ENCODE measurements at places on chromosomes 3 and 15.

- H3K27me3 ChIP-seq = peaks cover 26% of the 10 kb centered on the region
- H3K36me3 ChIP-seq = no peaks in the 10 kb centered on the region
- ATAC-seq = peak; percentile 75
- H3K4me1 ChIP-seq = peaks cover 9% of the 10 kb centered on the region
- H3K4me3 ChIP-seq = no peak overlapping the region
Observed at GRCh38 chr15:81098861-81099651, 35.0 kb upstream of the CFAP161 start.

- no peaks in the 10 kb centered on the region for H3K27me3 ChIP-seq
- peaks cover 53% of the 10 kb centered on the region for H3K36me3 ChIP-seq
- no peak for ATAC-seq
- H3K4me3 ChIP-seq = no peak overlapping the region
- no peak overlapping the region for H3K27ac ChIP-seq
- H3K4me1 ChIP-seq = peaks cover 16% of the 10 kb centered on the region
Observed at GRCh38 chr3:171658841-171659240, 151.4 kb downstream of the PLD1 start.

- H3K4me1 ChIP-seq = peaks cover 31% of the 10 kb centered on the region
- peak overlapping the region; percentile 61 for H3K27ac ChIP-seq
- no peaks in the 10 kb centered on the region for H3K27me3 ChIP-seq
- H3K4me3 ChIP-seq = no peak overlapping the region
- ATAC-seq = peak; percentile 69
Observed at GRCh38 chr3:4814305-4814903, 164.8 kb upstream of the BHLHE40 start.

DNA sequence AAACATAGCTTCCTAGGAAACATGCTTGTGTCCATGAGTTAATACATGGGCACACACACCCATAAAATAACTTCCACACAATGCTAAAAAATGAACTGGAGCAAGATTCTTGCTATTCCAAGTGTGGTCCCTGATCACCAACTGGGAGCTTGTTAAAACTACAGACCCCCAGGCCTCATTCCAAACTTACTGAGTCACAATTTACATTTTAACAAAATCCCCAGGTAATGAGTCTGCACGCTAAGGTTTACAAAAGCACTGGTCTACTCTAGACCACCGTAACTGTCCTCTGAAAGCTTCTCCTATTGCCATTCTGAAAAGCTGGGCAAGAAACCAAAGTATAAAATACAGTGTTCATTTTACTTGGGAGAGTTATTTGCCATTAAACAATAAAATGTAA lies 45.4 kb downstream of the IGF2BP2 start:
- no peak for ATAC-seq
- H3K27me3 ChIP-seq = no peaks in the 10 kb centered on the region

GRCh38 chr3:196193133-196193735 lies 18.0 kb downstream of the ZDHHC19 start:
- no peak for ATAC-seq
- H3K27me3 ChIP-seq = no peaks in the 10 kb centered on the region
- H3K36me3 ChIP-seq = no peaks in the 10 kb centered on the region
- no peak overlapping the region for H3K27ac ChIP-seq
- no peak overlapping the region for H3K4me3 ChIP-seq

GRCh38 chr15:40264321-40265153 lies 18.3 kb downstream of the ANKRD63 start:
- no peak for ATAC-seq
- H3K36me3 ChIP-seq = no peaks in the 10 kb centered on the region
- no peak overlapping the region for H3K27ac ChIP-seq
- no peaks in the 10 kb centered on the region for H3K27me3 ChIP-seq

DNA sequence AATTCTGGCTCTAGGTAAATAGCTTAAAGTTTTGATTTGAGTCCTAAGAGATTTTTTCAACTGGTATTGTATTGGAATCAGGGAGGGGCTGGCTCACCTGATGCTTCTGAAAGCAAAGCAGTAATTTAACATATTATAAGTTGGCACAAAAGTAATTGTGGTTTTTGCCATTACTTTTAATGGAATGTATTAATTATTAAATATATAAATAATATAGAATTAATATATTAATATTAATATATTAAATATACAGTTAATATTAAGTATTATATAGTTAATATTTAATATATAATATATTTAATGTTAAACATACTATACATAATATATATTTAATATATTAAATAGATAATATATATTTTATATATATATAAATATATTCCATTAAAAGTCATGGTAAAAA lies 10.4 kb downstream of the RSRC1 start:
- no peaks in the 10 kb centered on the region for H3K27me3 ChIP-seq
- H3K4me3 ChIP-seq = no peak overlapping the region
- no peaks in the 10 kb centered on the region for H3K4me1 ChIP-seq
- H3K27ac ChIP-seq = no peak overlapping the region

GRCh38 chr3:85572426-85572825 lies 613.6 kb downstream of the CADM2 start:
- no peak for ATAC-seq
- H3K27ac ChIP-seq = no peak overlapping the region
- H3K4me3 ChIP-seq = no peak overlapping the region
- H3K27me3 ChIP-seq = no peaks in the 10 kb centered on the region
- no peaks in the 10 kb centered on the region for H3K4me1 ChIP-seq

DNA sequence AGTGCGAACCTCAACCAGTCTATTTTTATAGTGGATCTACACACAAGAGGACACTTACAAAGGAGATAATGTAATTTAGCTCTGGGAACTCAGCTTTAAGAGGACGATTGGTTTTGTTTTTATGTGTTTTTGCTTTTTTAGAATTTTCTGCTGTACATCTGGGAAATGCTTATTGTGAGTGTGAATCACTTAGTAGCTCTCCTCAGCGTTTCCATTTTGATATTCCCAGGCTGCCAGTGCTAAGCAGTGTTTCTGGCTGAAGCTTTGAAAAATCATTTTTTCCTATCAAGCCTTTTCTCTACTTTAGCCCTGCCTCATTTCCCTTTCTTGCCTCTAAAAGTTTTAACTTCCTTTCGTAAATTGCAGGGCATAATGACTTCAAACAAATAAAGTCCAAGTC lies 117.9 kb downstream of the RBMS3 start:
- no peak overlapping the region for H3K27ac ChIP-seq
- H3K36me3 ChIP-seq = no peaks in the 10 kb centered on the region
- H3K27me3 ChIP-seq = no peaks in the 10 kb centered on the region
- no peak overlapping the region for H3K4me3 ChIP-seq
- ATAC-seq = no peak

DNA sequence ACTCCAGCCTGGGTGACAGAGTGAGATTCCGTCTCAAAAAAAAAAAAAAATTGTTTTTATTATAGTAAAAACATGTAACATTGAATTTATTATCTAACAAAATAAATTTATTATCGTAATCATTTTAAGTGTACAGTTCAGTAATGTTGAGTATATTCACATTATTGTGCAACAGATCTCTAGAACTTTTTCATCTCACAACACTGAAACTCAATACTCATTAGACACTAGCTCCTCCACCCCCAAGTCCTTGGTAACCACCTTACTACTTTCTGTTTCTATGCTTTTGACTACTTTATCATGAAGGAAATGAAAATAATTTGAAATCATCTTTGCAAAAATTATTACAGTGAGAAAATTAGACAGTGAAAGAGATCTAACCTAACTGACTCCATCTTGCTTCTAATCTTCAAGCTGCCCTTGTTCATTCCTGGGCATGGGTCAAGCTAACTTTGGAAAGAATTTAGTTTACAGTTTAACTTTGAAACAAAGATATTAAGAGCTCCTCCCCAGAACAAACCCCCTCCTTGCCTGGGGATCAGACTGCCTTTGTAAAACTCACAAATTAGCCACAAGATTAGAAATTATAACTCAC lies 15.0 kb upstream of the FYCO1 start:
- no peak for ATAC-seq
- no peaks in the 10 kb centered on the region for H3K36me3 ChIP-seq
- peaks cover 5% of the 10 kb centered on the region for H3K4me1 ChIP-seq

DNA sequence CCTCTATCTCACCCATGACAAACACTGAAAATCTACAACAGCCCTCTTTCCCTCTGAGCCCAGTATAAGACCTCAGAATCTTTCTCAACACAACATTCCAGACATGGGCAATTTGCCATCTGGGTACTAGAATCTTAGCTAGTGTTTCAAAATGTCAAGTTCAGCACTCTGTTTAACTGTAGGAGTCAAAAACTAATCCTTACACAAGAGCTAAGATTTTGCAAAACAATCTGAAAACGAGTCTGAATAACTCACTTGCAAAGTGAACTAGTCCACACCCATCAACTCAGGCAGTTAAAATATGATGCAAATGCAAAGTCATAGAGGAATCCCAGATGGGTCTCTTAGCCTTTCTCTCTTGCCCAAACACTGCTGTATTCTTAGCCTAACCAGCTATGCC lies 67.8 kb downstream of the GPR176 start:
- no peaks in the 10 kb centered on the region for H3K27me3 ChIP-seq
- no peak overlapping the region for H3K27ac ChIP-seq
- ATAC-seq = peak; percentile 74
- H3K4me1 ChIP-seq = no peaks in the 10 kb centered on the region
- no peaks in the 10 kb centered on the region for H3K36me3 ChIP-seq
- H3K4me3 ChIP-seq = no peak overlapping the region

DNA sequence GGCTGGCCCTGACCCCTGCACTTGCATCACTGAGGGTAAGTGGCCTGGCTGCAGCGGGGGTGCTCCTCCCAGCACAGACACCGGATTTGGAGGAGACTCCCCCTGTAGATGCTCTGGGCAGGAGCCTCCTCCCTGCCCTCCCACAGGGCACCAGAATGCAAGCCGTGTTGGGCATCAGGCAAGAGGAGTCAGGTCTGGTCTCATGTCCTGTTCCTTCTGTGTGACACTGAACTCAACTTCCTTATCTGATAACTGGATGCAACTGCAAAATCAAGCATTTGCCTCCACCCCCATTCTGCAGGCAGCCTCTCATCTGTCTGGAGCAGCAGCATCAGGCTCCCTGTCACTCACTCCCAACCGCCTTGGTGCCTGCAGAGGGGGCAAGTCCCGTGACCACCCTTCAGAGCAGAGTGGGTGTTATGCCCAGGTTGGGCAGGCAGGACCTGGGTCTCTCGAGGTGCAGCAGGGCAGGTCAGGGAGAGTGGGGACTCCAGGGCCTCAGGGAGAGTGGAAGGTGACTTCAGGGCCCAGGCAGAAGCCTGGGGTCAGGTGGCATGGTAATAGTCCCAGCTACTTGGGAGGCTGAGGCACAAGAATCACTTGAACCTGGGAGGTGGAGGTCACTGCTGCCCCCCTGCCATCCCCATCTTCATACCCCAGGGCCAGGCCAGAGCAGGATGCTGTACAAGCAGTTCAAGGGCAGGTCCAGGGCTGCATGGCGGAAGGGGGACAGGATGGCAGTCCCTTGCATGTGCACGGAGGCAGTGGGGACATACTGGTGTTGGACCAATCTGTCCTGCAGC lies 10.5 kb upstream of the RPL29 start:
- ATAC-seq = no peak
- H3K36me3 ChIP-seq = no peaks in the 10 kb centered on the region
- H3K27ac ChIP-seq = no peak overlapping the region
- no peak overlapping the region for H3K4me3 ChIP-seq

- peak overlapping the region; percentile 80 for H3K27ac ChIP-seq
- no peaks in the 10 kb centered on the region for H3K27me3 ChIP-seq
- peak overlapping the region; percentile 5 for H3K4me3 ChIP-seq
- no peaks in the 10 kb centered on the region for H3K36me3 ChIP-seq
Observed at GRCh38 chr3:73423116-73423515, 201.6 kb downstream of the PDZRN3 start.

GRCh38 chr15:84833447-84834228 lies 16.5 kb downstream of the ALPK3 start:
- H3K27me3 ChIP-seq = no peaks in the 10 kb centered on the region
- no peak overlapping the region for H3K27ac ChIP-seq
- no peak overlapping the region for H3K4me3 ChIP-seq
- H3K36me3 ChIP-seq = no peaks in the 10 kb centered on the region

- H3K36me3 ChIP-seq = no peaks in the 10 kb centered on the region
- H3K4me3 ChIP-seq = no peak overlapping the region
- no peak overlapping the region for H3K27ac ChIP-seq
- H3K27me3 ChIP-seq = no peaks in the 10 kb centered on the region
- ATAC-seq = peak; percentile 41
Observed at GRCh38 chr3:99783011-99783573, 34.6 kb upstream of the CMSS1 start.

GRCh38 chr15:81155375-81156218 lies 21.5 kb downstream of the CFAP161 start:
- H3K4me1 ChIP-seq = peaks cover 9% of the 10 kb centered on the region
- no peaks in the 10 kb centered on the region for H3K27me3 ChIP-seq
- no peak overlapping the region for H3K4me3 ChIP-seq
- peak overlapping the region; percentile 24 for H3K27ac ChIP-seq
- no peaks in the 10 kb centered on the region for H3K36me3 ChIP-seq

DNA sequence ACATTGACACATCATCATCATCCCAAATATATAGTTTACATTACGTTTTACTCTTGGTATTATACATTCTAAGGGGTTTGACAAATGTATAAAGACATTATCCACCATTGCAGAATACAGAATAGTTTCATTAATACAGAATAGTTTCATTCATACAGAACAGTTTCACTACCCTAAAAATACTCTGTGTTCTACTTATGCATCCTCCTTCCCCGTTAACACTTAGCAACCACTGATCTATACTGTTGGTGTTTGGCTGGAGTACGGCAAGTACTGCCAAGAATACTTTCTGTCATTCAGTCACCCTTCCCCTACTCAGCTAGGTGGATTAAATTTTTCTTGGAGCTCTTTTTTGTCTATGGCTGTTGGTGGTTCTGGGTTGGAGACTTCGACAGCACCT lies 33.4 kb downstream of the LEKR1 start:
- ATAC-seq = no peak
- H3K27me3 ChIP-seq = no peaks in the 10 kb centered on the region
- no peaks in the 10 kb centered on the region for H3K4me1 ChIP-seq
- no peak overlapping the region for H3K4me3 ChIP-seq
- no peaks in the 10 kb centered on the region for H3K36me3 ChIP-seq

DNA sequence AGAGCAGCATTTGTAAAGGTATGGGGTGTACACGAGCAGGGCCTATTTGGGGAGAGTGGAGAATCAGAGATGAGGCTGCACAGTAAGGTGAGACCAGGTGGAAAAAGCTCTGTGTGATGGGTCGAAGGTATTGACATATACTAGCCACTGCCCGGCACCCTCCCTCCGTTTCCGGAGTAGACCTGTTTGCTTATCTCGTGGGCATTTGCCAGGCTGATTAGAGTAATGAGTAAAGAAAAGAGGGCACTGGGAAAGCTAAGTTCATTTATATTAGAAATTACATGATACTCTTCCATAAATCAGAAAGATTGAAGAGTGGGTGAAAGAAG lies 46.2 kb upstream of the ATG7 start:
- H3K36me3 ChIP-seq = no peaks in the 10 kb centered on the region
- H3K4me1 ChIP-seq = no peaks in the 10 kb centered on the region
- H3K4me3 ChIP-seq = no peak overlapping the region
- H3K27ac ChIP-seq = peak overlapping the region; percentile 80
- no peaks in the 10 kb centered on the region for H3K27me3 ChIP-seq

- ATAC-seq = no peak
- no peak overlapping the region for H3K4me3 ChIP-seq
- H3K27me3 ChIP-seq = no peaks in the 10 kb centered on the region
- no peaks in the 10 kb centered on the region for H3K4me1 ChIP-seq
Observed at GRCh38 chr3:97360804-97361203, 403.8 kb upstream of the ARL6 start.
